Hepatocyte (in vitro differentiated cells): ENCODE measurements at places on chromosomes 5 and 9.

DNA sequence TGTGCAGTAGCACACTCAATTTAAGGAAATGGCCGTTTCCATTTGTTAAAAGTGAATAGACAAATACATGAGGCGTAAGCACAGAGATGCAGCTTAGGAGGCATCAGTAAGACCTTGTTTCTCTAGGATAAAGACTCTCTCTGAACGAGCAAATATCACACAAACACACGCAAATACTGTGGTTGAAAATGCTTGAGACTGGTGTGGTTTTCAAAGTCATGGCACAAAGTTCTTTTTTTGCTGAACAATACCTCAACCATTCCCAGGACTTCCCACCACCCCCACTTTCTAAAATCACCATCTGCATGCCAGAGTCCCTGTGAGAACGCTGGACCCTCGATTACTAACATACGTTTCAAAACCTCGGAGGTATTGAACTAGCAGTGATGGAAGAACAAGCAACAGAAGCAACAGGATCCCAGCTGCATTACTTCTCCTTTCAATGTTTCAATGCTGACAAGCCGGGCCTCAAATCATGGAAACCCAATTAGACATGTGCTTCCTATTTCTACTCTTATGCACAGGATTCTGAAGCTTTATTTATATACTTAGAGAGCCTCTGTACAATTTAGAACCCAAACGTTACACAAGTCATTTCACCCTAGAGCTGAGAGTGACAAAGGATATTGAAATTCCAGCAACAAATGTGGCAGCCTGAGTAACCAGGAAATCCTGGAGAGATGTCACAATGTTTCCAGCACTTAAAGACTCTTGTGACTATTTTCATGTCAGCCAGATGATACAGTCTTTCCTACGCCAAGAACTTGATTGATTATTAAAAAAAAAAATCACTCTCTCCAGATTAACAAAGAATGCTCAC lies 63.9 kb downstream of the CDC14B start:
- H3K27me3 ChIP-seq = no peaks in the 10 kb centered on the region
- no peak overlapping the region for H3K27ac ChIP-seq
- no peaks in the 10 kb centered on the region for H3K4me1 ChIP-seq
- no peak for DNase-seq
- no peak overlapping the region for H3K4me3 ChIP-seq
- no peaks in the 10 kb centered on the region for H3K36me3 ChIP-seq

- DNase-seq = no peak
- no peak overlapping the region for H3K27ac ChIP-seq
- H3K27me3 ChIP-seq = no peaks in the 10 kb centered on the region
- no peak overlapping the region for H3K4me3 ChIP-seq
- H3K4me1 ChIP-seq = no peaks in the 10 kb centered on the region
- H3K36me3 ChIP-seq = no peaks in the 10 kb centered on the region
Measured at GRCh38 chr5:31918739-31919138, 255.4 kb downstream of the GOLPH3 start.

GRCh38 chr9:135906291-135907005 lies 898 bp downstream of the CAMSAP1 start:
- H3K4me1 ChIP-seq = peaks cover 25% of the 10 kb centered on the region
- peak overlapping the region; percentile 90 for H3K4me3 ChIP-seq
- H3K36me3 ChIP-seq = no peaks in the 10 kb centered on the region
- H3K27me3 ChIP-seq = no peaks in the 10 kb centered on the region
- DNase-seq = peak; percentile 52

DNA sequence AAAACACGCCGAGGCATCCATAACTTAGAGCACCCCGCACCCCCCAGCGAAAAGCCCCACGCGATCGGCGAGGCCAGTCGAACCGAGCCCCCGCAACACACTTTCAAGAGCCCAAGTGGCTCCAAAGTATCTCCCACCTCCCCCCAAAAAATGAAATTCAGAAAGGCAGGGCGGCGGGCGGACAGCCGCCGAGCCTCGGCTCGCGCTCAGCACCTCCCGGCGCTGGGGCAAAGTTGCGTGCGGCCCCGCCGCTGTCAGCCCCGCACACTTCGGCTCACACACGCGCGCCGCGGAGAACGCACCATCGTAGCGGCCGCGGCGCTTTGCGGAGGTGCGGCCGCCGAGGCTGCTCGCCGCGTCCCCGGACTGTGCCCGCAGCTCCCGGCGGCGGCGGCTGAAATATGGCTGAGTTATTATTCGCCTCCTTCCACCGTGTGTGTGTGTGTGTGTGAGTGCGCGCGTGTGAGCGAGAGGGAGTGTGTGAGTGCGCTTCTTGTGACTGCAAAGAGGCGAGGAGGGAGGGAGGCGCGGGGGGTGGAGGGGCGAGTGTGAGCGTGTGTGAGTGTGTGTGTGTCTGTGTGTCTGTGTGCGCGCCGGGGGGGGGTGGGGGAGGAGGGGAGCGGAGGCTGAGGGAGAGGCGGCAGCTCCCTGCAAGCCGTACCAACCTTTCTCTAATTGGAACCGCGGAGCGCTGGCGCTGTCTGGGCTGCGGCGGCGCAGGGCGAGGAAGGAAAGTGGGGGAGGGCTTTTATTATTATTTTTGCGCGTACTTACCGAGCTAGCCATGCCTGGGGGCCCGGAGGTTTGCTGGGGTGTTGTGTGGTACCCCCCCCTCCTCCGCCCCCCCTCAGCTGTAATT lies 599 bp downstream of the MLLT3 start:
- DNase-seq = peak; percentile 78
- peak overlapping the region; percentile 87 for H3K27ac ChIP-seq
- peaks cover 7% of the 10 kb centered on the region for H3K4me1 ChIP-seq
- no peaks in the 10 kb centered on the region for H3K27me3 ChIP-seq
- H3K4me3 ChIP-seq = peak overlapping the region; percentile 86

DNA sequence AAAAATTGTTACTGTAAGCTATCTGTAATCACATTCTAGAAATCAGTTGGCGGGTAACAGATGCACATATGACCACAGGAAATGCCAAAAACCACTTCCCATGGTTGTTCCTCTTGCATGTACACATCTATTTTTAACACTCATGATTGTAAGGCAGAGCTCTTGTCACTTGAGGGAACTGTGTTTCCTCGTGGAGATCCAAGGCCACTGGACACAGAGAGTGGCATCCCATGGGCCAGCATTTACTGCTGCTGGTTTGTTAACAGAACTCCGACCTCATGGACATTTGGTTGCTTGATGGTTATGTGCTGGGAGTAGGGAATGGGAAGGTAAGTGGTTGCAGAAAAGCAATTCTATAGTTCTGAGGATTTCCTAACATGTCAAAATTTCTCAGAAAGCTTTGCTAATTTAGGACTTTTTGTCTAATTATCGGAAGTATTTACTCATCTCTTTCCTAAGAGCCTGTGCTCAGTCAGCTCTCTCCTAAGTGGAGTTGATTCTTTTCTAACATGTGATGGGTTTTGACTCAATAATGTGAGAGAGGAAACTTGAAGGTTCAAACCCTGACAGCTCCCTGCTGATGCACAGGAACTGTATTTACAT lies 202.0 kb upstream of the NR3C1 start:
- peaks cover 5% of the 10 kb centered on the region for H3K4me1 ChIP-seq
- no peak for DNase-seq
- H3K27ac ChIP-seq = no peak overlapping the region
- no peaks in the 10 kb centered on the region for H3K27me3 ChIP-seq
